Fibroblast of villous mesenchyme (primary cell): ENCODE measurements at places on chromosomes 2 and 18. TPM values are rescaled to one million over a fixed set of nuclear protein-coding genes. Genes with fewer than 3 reads are reported as not detected.

SERPINB11 gene
- total RNA-seq: not detected in 2 replicates

GRCh38 chr18:68083131-68083530, 566.6 kb upstream of the DSEL start:
- peak; percentile 38 for DNase-seq

- no peak for DNase-seq
These were observed 60.9 kb downstream of the SOWAHC start for GRCh38 chr2:109674894-109675534.

DNA sequence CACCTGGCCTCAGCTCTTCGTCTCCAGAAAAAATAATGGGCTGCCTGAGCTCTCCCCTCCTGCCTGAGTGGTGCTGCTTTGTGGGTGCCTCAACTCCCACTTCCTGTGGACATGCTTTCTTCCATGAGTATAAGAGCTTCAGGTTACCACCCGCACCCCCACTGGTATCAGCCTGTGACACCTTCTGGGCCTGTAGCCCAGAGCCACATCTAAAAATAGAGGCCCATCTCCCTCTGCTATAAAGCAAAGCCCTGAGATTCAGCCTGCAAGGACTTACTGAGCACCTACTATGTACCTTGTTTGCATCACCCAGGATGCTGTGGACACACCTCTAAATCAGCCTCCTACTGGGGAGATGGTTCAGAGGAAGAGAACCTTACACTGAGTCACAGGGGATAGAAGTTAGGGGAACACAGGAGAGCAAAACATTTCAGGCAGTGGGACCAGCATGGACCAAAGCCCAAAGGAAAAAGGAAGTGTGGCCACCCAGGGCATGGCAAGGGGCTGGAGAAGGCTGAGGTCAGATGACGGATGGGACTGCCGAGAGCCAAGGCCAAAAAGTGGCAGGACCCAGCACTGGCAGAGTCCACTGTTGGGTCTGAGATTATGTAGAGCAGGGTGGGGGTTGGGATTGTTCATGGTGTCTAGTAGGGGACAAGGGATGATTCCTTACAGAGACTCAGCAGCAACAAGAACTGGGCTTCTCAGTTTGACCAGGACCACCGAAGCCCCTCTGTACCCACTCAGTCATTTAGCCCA, 123.7 kb upstream of the PPP1CB start:
- DNase-seq: peak; percentile 52

GKN2 gene
- total RNA-seq: not detected in 2 replicates

DNA sequence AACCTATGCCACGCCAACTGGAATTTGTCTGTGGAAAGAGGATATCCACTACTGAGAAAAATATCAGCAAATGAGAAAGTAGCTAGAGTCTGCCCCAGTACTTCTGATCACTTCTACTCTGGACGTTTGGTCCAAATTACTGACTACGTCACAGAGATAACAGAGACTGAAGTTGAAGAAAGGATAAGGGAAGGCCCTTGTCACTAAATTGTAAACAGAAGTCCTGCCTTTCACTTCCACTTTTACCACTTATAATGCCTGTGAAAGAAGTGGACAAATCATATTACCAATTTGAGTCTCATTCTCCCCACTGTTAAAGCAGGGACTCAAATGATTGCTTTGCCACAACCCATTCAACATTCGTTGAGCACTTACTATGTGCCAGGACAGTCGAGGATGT, 173.9 kb upstream of the ERBB4 start:
- DNase-seq: no peak

LOXL3 gene
- total RNA-seq: 9.9 and 10.6 TPM in 2 replicates

GRCh38 chr2:54088719-54089118, 26.7 kb upstream of the ACYP2 start:
- no peak for DNase-seq

MBP gene
- total RNA-seq: 3.9 and 5.2 TPM in 2 replicates

DNA sequence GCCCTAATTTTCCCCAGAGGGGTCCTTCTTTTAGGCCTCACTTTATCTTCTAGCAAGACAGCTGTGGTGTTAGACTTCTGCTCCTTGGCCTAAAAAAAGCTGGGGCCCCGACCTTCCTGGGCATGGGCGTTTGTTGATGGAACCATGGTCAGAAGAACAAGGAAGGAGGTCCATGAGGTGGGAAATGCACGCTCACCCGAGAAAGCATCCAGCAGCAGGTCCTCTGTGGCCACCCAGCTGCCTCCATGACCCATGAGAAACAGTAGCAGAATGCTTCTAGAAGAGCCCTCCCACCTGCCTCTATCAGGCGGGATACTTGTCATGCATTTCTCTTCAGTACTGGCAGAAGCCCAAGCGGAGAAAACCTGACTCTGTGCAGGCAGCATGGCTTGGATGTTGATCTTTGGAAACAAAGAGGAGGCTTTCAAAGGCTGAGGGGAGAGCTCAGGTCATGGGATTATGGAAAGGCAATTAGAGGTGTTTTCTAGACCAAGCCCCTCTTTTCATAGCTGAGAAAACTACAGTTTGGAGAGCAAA, 249.1 kb downstream of the FAM210A start:
- no peak for DNase-seq

GRCh38 chr2:201906777-201907562, 100.6 kb downstream of the CDK15 start:
- DNase-seq: peak; percentile 25

DNA sequence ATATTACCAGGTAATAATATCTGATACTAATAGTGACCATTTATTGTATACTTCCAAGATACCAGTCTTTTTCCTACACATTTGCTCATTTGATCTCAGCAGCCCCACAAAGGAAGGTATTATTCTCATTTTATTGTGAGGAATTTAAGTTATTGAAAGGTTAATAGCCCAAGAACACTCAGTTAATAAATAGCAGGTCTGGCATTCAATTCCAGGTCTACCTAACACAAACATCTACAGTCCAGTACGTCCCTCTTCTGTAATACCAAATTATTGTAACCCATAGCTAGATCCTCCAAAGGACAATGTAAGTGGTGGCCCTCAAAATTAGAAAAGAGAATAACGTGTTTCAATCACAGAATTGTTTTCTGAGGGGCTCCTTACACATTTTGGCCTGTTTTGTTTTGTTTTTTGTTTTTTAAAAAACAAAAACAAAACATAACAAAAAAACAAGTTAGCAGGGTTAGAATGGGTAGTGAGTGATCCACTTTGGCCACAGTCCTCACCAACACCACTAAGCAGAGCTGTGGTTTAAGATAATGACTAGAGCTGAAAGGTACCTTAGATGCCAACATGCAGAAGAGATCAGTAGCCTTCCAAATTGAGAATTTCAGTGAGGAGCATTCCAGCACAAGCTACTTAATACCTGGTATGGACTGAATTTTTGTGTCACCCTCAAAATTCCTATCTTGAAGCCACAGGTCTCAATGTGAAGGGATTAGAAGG, 137.5 kb downstream of the DYM start:
- DNase-seq: no peak

RIT2 gene
- not detected in 2 replicates for total RNA-seq

GRCh38 chr18:60372596-60372995, at the start of gene MC4R:
Gene MC4R (minus strand): TSS chr18:60372775. CDS start chr18:60372349, 426 bp downstream.
- peak; percentile 59 for DNase-seq

DNA sequence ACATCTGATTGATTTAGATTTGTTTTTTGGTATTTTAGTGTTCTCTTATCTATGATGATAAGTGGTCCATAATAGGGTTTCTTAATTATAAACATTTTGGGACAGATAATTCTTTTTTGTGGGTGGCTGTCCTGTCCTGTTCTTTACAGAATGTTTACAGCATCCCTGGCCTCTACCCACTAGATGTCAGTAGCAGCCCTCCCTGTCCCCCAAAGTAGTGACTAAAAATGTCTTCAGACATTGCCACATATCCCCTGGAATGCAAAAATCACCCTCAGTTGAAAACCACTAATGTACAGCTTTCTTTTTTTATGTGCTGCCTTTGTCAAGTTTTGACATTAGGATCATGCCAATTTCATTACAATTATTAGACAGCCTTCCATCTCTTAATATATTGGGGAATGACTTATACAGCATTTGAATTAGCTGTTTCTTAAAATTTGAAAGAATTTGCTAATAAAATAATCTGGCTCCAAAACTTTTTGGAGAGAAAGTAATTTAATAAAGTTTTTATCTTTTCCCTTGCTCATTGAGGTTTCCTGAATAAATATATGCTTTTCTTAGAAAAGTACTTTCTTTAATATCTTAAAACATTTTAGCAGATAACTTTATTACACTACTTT, 19.5 kb downstream of the WIPF1 start:
- DNase-seq: peak; percentile 71

DNA sequence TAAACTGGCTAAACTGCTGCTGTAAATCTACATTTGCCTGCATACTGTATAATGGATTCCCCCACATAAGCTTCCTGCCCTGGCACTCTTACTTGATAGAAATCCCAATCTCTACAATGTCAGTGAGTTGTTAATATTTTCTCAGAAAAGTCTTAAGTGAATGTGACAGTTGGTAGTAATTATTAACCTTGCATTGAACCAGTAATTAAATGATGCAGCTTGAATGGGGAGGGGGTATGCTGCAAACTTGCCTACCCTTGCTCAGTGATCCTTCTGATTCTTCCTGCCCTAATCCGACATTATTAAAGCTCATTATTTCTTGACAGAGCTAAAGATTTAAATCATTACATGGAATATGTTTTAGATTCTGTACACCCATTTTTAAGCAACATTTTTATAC, 119.0 kb upstream of the CDH7 start:
- no peak for DNase-seq

DNA sequence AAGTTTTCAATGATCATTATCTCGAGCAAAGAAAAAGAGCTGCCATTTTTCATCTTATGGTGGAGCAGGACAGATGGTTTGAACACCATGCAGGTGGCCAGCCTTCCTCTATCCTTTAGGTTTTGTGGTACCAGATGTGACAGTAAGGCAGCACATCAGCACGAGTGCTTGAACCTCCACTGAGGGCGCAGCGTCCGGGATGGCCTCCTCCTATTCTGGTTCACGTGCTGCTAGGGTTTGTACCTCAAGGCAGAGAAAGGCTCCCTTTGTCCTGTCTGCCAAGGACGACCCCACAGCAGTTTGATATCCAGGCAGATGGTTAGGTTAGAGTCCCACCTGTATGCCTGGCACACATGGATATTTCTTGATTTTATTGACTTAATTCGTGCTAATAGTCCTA, 50.2 kb downstream of the DCDC2C start:
- DNase-seq: no peak

RHBDD1 gene
- 18.7 and 38.9 TPM in 2 replicates for total RNA-seq

DNA sequence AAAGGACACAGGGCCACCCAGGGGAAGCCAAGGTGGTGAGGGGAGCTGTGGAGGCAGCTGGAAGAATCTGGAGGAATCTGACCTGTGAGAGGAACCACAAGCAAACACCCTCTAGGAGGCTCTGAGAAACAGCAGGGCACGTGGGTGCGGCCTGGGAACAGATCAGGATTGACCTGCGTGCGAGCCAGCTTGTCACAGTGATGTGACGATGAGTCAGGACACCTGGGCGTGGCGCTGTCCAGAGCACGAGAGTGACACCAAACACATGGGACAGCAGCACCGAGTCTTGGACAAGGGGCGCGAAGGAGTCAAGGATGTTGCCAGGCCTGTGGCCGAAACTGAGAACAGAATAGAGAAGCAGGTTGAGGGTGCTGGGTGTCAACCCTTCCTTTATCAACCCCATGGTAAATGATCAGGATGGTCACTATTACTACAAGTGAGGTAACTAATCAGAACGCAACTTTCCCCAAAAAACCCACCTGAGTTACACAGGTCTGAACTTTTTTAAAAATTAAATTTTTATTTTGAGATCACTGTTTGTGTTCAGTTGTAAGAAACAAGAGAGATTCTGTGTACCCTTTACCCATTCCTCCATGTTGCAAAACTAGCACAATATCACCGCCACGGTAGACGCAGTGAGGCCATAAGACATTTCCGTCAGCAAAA, 637 bp upstream of the SFT2D3 start:
- no peak for DNase-seq

DNA sequence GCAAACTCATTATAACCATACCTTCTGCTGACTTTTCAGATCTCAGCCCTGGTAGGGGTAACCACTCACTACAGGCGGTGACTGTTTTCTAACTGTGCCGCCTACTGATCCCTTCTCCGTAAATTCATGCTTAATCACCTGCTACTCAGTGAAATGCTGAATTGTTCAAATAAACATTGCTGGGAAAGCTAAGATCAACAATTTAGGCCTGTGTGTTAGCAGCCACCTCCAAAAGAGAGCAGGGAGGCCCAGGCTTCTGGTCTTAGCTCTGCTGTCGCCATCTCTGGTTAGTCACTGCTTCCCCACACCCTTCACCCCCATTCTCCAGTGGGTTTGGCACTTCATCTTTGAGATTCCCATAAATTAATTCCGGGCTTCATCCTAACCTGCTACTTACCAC, 21.8 kb upstream of the NT5C1B start:
- no peak for DNase-seq

GRCh38 chr2:230346921-230347533, 20.0 kb downstream of the SP140L start:
- no peak for DNase-seq

SATB2 gene
- total RNA-seq: 13.0 and 15.1 TPM in 2 replicates

GRCh38 chr18:58766164-58766563, 94.9 kb downstream of the MALT1 start:
- DNase-seq: no peak

DNA sequence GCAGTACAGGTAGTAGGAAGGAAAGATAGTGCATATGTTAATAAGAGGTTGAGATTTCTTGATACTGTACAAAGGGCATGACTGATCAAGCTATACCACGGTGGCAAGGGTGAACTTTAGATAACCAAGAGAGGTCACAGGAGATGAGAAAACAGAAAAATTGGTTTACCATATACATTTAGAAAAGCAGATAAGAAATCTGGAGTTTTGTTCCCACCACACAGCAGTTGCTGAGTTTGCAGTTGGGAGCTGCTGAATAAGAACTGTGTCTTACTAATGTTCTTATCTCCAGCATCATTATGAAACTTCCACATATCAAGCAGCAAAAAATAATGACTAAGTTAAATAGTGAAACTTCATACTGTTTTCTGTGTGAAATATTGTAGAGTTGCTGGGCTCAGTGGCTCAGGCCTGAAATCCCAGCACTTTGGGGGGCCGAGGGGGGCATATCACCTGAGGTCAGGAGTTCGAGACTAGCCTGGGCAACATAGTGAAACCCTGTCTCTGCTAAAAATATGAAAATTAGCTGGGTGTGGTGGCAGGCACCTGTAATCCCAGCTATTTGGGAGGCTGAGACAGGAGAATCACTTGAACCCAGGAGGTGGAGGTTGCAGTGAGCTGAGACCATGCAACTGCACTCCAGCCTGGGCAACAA, 12.0 kb upstream of the IMPACT start:
- DNase-seq: no peak

DNA sequence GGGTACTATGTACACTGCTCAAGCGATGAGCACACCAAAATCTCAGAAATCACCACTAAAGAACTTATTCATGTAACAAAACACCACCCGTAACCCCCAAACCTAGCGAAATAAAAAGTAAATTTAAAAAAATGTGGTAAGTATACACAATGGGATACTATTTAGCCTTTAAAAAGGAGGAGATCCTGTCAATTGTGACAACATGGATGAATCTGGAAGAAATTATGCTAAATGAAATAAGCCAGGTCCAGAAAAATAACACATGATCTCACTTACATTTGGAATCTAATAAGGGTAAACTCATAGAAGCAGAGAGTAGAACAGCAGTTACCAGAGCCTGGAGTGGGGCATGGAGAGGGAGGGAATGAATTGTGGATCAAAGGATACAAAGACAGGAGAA, 98.5 kb upstream of the SPATS2L start:
- DNase-seq: no peak
